Cortex of kidney (tissue), 1 donor: ENCODE measurements at places on chromosomes 16 and 17.

DNA sequence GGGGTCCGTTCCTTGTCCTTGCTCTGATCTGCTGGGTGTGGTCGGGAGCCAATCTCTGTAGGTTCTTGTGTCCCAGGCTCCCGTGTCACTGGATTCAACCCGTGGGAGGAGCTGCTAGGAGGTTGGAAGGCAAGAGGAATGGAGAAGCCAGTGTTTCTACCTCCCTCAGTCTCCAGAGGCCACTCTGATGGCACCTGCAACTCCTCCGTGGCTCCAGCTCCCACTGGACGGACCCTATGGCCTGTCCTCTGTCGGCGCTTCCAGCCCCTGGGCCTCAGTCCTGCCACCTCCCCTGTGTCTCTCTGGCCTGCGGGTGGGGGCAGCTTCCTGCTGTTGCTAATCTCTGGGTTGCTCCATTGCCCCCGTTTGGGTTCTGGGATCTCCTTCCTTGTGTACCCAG, 71.1 kb downstream of the CMIP start:
- DNase-seq = no peak

DNA sequence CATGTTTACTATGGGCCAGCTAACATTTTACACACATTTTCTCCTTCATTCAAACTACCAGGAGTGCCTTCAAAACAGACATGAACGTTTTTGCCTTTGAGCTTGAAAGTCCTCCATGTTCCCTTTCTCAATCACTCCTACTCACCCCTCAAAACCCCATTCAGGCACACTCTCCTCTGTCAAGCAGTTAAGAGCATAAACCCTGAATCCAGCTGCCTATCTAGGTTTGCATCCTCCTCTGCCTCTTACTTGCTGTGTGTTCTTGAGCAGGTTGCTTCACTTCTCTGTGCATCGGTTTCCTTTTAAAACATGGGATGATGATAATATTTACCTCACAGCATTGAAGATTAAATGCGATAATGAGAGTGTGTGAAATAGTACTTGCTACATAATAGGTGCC, 215.3 kb downstream of the HAPSTR1 start:
- no peak for DNase-seq

DNA sequence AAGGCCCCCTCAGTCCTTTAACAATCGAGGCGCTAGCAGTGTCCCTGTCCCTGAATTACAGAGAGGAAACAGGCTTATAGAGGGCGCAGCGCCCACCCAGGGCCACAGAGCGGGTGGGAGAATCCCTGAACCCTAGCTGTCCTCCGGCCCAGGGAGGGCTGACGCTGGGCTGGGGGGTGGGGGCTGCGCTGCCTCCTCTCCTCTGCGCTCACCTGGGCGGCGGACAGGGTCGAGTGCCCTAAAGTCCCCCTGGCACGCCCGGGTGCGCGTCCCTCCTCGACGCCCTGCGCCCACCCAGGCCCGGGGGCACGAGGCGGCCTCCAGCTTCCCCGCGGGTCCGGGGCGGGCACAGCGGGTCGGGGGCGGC, 200.4 kb upstream of the N4BP1 start:
- DNase-seq = no peak

- no peak for DNase-seq
These were observed 26.7 kb downstream of the NECAB2 start for GRCh38 chr16:83994703-83995102.
